LoVo (cell line): ENCODE measurements at places on chromosomes 3 and 15.

DNA sequence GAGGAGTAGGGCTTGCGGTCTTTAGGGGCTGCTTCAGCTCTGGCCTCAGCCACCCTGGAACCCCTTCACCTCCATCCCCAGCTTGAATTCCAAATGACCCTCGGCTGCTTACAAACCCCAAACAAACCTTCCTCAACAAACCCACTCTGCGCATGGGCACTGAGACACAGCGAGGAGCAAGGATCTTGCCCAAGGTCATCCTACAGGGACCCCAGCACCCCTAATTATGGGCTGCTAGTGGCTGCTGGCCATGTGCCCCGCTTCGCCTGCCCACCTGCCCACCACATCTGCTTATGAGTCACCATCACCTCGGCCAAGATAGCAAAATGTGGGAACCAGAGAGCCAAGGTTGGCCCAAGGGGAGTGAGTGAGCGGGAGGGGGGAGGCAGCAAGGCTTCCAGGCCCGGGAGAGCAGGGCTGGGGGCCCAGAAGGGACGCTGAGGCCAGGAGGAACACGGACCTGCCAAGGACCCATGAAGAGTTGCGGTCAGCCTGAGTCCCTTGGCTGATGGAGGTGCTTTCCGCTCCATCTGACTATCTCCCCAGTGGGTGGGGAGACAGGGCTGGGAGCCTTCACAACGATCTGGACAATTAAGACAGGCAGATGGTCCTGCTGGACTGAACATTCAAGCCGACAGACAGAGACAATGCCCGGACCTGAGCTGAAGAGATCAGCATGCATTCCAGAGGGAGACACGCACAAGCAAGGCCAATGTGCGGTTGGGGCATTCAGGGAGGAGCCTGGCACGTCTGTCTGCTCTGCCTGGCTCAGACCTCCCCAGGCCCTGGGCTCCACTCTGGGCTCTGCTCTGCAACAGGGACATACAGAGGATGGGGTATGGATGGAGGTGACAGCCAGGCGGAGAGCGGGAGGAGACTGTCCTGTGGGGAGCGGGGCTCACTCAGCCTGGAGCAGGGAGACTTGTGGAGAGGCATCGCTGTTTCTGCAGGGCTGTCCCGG, 10.8 kb upstream of the GRIP2 start:
- DNase-seq, result no peak

DNA sequence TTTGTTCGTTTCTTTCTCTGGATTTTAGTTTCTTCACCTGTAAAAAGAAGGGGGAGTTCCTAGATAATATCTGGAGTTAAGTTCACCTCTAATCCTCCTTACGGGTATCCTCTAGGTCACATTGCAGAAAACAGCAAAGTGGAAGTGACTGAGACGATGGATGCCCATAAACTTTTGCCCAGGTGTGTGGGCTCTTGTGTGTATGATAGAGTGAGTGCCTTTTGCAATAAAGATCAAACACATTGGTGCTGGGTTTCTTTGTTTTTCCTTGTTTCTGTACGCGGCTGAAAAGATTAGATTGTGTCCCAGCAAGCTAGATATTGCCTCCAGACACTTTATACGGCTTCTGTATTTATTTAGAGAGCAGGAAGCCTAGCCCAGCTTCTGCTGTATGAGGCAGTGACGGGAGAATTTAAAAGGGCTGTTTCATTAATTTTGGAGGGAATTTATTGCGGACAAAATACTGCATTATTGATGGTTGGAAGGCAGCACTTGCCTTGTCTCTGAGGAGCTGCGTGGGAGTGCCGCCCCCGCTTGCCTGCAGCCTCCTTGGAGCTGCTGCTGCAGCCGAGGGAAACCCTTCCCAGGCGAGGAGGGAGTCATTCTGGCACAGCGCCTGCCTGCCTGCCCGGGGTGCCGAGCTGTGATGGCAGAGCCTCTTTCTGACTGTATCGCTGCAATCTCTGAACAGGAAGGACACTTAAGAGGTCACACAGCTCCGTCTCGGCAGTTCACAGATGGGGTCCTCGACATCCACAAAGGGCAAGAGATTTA, 38.5 kb downstream of the PYDC2 start:
- DNase-seq, result peak; percentile 22

GRCh38 chr3:127137757-127138536, 55.0 kb upstream of the PRR23E start:
- DNase-seq, result no peak

GRCh38 chr15:95826412-95827195, 503.9 kb upstream of the NR2F2 start:
- no peak for DNase-seq

GRCh38 chr3:19688767-19689166, 245.2 kb downstream of the EFHB start:
- no peak for DNase-seq

DNA sequence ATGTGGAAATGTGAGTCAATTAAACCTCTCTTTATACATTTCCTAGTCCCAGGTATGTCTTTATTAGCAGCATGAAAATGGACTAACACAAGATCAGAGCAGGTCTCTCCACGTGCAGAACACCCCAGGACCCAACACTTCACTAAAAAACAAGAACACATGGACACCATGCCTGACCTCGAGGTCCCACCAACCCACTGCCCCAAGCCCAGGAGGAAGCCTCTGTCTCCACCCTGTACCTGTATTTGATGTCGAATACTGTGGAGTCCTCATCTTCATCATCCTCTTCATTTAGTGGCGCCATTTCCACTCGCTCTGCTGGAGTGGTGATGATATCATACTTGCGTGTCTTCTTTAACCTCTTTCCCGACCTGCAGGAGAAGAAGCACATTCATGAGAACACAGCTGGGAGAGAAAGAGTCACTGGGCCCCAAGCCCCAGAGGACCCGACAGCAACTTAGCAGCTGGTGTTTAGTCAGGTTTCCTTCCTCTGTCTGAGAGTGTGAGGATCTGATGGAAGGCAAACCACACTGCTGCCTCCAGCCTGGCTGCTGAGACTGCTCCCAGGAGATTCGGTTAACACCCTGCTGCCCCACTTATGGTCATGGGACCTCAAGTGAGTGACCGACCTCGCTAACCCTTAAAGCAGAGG, 25.5 kb downstream of the FAM174B start:
- DNase-seq, result no peak

DNA sequence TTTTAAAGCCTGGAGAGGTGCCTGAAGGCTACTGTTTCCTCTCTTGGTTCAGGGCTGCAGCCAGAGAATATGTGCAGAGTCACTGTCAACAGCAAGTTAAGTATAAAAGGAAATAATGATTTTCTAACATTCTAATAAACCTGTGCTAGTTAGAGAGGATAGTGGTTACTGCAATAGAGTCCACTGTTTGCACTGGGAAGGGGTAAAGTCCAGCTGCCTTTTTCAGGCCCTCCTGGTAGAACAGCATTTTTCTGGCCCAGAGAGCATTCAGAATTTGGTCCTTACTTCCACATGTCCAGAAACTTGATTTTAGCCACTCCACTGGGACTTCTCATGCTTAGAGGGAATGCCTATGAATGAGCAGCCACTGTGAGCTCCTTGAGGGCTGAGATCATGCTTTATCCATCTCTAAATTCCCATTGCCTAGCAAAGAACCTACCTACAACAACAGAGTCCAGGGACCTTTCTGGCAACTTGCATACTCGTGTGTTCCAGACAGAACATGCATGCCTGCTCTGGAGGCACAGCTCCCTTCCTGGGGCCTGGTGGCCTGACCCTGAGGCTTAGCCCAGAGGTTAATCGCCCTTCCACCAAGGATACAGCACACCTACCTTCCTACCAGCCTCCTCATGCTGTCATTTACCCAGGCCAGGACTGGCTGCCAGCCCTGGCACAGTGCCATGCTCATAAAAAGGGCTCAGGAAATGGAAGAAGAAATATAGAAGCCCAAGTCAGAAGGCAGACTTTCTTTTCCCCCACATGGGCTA, 50.3 kb upstream of the ATP13A3 start:
- DNase-seq, result peak; percentile 84

DNA sequence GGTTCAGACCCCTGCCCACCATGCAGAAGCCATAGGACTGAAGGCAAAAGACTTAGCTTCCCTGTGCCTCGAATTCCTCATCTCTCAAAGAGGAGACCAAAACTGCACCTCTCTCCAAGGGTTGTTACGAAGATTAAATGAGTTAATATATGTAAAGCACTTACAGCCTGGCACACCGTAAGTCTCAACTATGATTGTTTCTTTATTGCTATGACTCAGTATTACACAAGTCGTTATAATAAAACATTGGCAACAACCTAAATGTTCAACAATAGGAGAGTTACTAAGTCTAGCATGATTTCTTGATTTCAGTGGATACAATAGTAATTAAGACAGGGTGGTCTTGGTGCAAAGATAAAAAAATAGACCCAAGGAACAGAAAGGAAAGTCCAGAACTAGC, 19.6 kb upstream of the FGD5 start:
- DNase-seq, result peak; percentile 26

DNA sequence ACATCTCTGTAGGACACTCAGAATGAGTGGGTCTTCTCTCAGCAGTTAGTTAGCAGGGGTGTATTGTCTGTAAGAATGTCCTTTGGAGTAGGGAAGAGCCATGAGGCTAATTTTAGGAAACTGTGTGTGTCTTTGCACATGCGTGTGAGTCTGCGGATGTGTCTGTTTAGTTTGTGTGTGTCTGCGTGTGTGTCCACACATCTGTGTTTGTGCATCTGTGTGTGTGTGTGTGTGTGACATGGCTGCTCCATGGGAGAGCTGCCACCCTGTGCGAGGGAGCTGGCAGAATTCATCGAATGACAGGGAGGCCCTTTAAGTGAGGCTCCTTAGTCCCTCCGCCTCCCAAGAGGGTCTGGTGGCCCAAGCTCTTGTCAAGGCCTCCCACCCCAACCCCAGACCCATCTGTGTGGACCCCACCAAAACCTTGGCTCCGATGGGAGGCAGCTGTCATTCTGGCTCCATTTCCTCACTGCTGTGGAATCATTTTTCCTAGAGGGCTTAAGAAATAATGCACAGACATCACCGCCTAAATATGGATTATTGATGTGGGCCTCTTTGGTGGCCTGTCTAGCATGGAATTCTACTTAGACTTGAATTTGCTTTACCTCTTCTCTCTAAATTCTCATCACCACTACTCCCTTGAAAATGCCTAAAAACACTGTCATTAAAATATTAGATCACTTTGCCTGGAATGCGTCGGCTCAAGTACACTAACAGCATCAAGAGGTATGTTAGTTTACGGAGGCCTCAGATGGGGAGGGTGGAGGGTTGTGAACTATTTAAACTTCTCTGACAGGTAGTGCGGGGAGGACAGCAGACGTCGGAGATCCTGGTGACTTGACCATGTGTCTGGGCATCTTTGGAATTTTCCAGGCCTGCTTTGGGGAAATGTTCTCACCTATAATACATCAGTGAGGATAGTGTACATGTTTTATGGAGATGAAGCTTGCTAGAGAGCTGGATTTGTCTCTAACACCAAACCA, 9.4 kb downstream of the ESYT3 start:
- DNase-seq, result no peak

DNA sequence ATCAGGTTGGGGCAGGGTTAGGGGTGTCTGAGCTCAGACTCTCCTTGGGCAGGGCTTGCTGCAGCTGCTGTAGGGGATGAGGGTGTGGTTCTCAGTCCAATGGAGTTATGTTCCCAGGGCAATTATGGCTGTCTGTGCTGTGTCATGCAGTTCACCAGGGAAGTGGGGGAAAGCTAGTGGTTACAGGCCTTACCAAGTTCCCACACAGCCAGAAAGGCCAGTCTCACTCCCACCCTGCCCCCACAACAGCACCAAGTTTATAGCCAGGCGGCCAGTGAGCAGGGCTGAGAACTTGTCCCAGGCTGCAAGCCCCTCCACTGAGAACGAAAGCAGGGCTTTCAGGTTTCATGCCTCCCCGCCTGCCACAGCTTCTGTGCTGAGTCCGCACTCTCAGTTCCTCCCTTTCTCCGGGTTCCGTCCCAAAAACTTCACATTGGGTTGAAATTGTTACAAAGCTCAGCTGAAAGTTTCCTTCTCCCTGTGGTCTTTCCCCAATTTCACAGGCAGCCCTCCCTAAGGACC, 19.6 kb upstream of the CPOX start:
- DNase-seq, result no peak

GRCh38 chr3:195764961-195765706, 44.4 kb downstream of the MUC20 start:
- no peak for DNase-seq

DNA sequence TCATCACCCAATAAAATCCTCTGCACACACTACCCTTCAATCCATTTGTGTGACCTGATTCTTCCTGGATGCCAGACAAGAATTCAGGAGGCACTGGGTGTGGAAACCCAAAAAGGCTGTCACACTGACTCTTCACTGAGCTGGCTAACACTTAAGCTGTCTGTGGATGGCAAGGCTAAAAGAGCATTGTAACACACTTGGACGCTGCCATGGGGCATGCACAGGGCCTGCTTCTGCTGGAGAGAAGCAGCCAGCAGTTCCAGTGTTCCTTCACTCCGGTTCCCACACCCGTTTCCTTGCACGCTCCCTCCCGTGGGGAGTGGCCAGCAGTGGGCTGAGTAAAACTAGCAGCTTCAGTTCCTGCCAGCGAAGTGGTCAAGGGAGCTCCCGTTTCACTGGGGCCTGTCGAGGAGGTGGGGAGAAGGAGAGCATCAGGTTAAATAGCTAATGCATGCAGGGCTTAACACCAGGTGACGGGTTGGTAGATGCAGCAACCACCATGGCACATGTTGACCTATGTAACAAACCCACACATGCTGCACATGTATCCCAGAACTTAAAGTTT, 737.1 kb downstream of the FHIT start:
- no peak for DNase-seq

GRCh38 chr15:39181940-39182339, 398.9 kb upstream of the THBS1 start:
- peak; percentile 41 for DNase-seq

DNA sequence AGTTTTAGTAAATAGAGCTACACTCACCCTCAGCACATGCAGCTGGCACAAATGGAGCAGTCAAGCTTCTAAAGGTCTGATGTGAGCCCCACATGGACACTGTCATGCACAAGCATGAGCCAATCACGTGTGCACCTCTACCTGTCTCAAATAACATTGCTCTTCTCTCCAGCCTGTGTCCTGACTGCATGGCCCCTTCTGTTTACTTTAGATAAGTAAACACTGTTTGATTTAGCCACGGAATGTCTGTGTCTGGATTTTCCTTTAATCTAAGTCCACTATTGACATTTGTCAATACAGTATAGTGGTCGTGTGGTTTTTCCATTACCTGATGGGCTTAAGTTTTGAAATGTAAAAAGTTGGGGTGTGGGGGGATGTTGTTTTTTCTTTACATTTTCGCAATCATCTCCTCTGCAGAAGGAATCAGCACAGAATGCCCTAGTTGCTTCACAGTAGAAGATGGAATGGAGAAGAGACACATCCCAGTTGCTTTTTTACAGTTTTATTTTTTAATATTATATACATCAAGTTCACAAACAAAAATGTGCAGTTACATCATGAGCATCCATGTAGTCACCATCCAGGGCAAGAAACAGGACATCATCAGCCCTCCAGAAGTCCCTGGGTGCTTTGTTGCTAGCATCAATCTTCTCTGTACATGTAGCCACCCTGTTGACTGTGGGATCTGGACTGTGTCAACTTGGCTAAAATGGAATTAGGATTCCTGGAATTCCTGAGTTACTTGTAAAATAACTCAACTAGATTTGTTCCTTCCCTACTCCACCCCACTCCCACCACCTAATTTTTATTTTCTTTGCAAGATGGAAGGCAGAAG, 146.1 kb downstream of the UACA start:
- DNase-seq, result no peak

GRCh38 chr3:196969134-196969659, 564 bp upstream of the PIGZ start:
- DNase-seq, result no peak

GRCh38 chr15:90774731-90775514, 57.8 kb downstream of the BLM start:
- peak; percentile 48 for DNase-seq

- DNase-seq, result no peak
Observed at GRCh38 chr3:191263365-191263764, 64.3 kb downstream of the OSTN start.

GRCh38 chr15:60184579-60184978, 180.5 kb downstream of the FOXB1 start:
- peak; percentile 27 for DNase-seq
